ENCODE measurements at places on chromosomes 4 and X.

DNA sequence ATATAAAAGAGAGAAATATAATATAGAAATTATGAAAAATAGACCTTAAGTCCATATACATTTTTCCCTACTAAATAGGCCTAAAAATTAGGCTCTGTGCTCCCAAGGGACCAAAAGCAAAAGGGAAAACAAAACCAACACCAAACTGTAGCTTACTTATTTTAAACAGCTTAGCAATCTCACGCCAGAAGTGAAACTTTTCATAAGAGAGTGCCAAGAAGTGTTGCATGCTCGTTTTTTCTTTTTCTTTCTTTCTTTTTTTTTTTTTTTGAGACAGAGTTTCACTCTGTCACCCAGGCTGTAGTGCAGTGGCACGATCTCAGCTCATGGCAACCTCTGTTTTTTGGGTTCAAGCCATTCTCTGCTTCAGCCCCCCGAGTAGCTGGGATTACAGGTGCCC lies 250.4 kb downstream of the TMA16 start:
- DNase-seq: no peak

- DNase-seq: no peak
Observed at GRCh38 chr4:148852092-148852699, 410.0 kb upstream of the NR3C2 start.

GRCh38 chr4:100366213-100366612 lies 151.6 kb downstream of the EMCN start:
- no peak for DNase-seq

GRCh38 chrX:68945603-68946228 lies 116.9 kb downstream of the EFNB1 start:
- DNase-seq: no peak

GRCh38 chr4:158213466-158213865 lies 3.2 kb downstream of the TMEM144 start:
- no peak for DNase-seq

- DNase-seq: no peak
Observed at GRCh38 chr4:23769406-23769805, 120.4 kb downstream of the PPARGC1A start.

DNA sequence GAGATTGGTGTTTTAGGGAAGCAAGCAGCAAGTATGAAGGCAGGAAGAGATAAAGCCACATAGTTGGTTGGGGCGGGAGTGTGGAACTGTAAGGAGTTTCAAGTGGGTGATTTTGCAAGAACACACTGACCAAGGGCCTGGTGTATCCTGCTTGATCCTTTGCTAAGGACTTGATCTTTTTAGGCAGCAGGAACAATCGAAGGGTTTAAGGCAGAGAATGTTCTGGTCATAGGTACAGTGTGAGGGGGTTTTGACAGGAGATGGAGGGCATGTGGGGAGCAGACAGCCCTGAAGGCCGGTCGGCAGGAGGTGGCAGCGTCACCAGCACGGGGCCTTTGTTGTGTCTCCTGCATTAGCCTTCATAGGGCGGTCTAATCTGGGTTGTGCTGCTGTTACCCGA lies 54.7 kb downstream of the FAM193A start:
- no peak for DNase-seq

DNA sequence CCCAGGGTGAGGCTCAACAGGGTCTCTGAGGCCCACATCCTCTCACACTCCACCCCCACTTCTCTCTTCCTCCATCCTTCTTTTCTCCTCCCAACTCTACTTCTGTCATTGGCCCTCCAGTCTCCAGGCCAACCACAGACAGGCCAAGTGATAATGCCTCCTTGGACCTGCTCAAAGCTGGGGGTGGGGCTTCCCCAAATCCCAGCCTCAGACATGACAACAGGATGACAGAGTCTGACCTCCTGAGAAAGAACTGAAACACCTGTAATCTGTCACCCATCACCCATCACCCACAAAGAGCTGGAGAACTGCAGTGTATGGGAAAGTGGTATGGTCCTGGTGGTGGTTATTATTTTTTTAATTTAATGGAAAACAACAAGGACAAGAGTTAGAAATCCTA lies 72.6 kb downstream of the SH3KBP1 start:
- no peak for DNase-seq

GRCh38 chrX:805103-805670 lies 174.6 kb downstream of the SHOX start:
- DNase-seq: no peak

GRCh38 chr4:52983563-52984303 lies 121.6 kb downstream of the RASL11B start:
- DNase-seq: peak; percentile 24

DNA sequence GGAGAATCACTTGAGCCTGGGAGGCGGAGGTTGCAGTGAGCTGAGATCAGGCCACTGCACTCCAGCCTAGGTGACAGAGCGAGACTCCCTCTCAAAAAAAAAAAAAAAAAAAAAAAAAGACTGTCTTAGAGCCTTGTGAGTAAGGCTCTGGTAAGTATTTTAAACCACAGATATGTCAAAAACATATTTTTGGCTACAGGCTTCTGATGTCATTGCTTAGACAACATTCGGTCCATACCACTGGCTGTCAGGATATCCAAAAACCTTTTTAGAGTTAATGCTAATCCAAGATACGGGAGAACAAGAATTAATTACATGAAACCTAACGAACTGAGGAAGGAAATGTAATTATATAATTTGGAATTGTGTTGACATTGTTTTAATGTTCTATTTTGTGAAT lies 999.5 kb upstream of the PABPC4L start:
- DNase-seq: no peak

DNA sequence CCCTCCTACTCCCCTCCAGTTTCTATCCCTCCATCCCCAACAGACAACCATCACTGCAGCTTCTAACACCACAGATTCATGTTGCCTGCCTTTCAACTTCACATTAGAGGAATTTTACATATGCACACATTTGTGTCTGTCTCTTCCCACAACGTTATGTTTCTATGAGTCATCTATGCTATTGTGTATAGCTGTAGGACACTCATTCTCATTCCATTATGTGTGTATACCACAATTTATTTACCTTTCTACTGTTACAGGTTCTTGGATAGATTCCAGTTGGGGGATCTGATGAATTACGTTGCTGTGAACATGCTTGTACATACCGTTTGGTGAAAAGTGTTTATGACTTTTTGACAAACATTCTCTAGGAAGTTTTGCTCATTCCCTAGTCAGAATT lies 58.8 kb upstream of the TRPC3 start:
- no peak for DNase-seq

- no peak for DNase-seq
Observed at GRCh38 chr4:61996943-61997342, 796.8 kb downstream of the ADGRL3 start.

- DNase-seq: no peak
Observed at GRCh38 chr4:165761963-165762362, 111.1 kb upstream of the TLL1 start.

- DNase-seq: no peak
Observed at GRCh38 chrX:23819385-23820234, 36.6 kb downstream of the SAT1 start.

DNA sequence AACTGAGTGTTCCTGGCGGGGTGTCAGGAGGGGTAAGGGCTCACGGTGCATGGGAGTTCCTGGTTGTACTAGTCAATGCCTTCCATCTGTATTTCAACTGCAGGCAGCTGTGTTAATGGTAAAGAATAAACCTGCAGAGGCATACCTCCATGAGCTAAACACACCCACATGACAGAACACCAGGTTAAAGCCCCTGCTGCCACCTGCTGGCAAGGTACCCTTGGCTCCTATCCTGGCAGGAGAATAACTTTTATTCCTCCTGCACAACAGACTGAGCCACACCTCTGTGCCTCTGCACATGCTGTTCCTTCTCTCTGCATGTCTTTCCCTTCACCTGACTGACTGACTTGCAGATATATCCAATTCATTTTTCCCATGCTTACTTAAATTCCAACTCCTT lies 11.1 kb downstream of the ITIH6 start:
- DNase-seq: no peak

DNA sequence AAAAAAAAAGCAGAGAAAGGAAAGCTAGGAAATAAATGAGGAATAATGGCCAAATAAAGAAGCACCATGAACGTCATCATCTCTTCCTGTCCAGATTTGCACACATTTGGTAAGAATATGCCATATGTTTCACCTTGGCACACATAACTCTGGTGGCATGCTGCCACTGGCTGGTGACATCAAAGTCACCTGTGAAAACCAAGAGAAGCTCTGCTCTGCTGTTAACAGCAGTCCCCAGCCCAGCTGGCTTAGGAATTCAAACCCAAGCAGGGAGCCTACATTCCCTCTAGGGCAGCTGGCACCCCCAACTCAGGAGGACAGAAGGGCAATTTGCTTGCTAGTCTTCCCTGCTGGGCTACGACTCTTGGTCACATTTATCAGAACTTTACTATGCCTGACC lies 77.6 kb downstream of the RASL11B start:
- DNase-seq: no peak

DNA sequence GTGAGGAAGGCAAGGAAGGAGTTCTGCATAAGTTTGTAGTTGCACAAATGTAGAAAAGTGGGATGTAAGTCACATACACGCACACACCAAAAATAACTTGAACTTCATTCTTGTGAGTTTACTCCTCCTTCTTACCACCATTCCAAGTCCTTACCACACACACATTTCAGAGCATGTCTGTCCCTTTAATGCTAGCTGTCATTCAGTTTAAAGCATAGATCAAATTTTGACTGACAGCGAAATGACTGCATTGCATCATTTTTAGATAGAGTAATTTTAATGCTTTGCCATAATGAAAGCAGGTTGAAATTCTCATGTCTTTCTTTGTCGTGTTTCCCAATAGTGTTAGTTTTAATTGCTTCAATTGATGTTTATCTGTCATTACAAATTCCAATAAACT lies 629.6 kb upstream of the HTR2C start:
- no peak for DNase-seq

DNA sequence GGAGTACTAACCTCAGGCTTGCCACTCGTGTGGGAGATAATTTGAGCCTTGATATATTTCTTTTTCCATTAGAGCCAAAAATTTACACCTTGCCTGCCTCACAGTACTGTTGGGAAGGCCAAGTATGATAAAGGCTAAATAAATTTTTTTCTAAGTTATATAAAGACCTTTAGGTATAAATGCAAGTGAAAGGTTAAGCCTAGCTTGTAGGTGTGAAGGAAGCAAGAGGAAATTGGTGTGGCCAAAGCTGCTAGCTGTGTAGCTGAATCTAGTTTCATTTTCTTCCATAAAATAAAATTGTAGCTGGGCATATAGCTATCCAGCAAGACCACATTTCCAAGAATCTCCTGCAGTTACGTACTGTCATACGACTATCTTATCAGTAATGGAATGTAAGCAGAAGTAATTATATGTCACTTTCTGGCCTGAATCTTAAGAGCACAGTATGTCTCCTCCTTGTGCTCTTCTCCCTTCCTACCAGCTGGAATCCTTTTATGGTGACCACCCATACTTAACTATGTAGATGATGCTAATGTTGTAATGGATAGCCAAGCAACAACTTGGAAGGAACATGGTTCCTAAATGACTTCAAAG lies 14.3 kb upstream of the GABRE start:
- no peak for DNase-seq

GRCh38 chr4:153577053-153577452 lies 107.0 kb upstream of the TLR2 start:
- DNase-seq: no peak

GRCh38 chr4:144711700-144712456 lies 65.9 kb downstream of the HHIP start:
- DNase-seq: no peak

All from 8988T (cell line).